HT1080 (cell line): ENCODE measurements at places on chromosomes 3 and 15. TPM values are rescaled to one million over a fixed set of nuclear protein-coding genes. Genes with fewer than 3 reads are reported as not detected.
A peak's percentile ranks its signal among the peaks of the same experiment; 100 is the strongest.

The GDPGP1 gene
- total RNA-seq, result 6.3 and 6.4 TPM in 2 replicates

The HYAL3 gene
- total RNA-seq, result 10.4 and 11.6 TPM in 2 replicates

- no peak for DNase-seq
Measured at GRCh38 chr15:83062768-83063180, 4.3 kb downstream of the BTBD1 start.

DNA sequence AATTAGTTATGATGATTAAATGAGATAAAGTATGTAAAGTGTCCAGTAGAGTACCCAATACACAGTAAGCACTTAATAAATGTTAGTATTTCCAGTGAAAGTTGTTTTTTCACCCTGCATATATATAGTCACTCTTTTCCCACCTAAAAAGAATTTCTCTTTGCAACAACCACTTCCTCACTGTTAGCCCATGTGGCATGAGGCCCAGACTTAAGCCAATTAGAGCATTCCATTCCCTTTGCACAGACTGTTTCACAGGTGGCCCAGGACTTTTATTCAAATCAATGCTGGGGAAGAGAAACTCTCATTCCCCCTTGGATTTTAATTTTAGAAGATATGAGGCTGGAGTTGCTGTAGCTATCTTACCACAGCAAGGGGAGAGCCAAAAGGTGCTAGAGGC, 3.7 kb downstream of the IFT80 start:
- peak; percentile 64 for DNase-seq

The KNL1 gene
- total RNA-seq, result 27.0 and 27.3 TPM in 2 replicates

GRCh38 chr15:101266034-101266433, 11.3 kb downstream of the SELENOS start:
- no peak for DNase-seq

- DNase-seq, result no peak
Measured at GRCh38 chr3:175433026-175433674, 574.0 kb downstream of the NAALADL2 start.

DNA sequence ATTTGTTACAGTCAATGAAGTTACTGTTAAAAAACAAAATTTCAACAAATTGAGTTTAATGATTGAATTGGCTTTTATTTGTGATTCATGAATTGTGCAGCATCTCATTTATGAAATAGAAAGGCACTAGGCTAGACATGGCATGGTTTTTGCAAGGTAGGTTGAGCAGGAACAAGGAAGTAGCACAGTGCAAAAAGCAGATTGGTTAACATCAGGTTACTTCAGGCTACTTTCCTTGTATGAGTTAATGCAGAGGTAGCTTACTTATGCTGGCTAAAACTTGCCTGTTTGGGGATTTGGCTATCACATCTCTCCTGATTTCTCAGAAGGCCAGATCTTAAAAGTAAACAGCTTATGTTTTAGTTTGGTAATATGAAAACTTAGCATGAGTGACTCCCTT, 23.0 kb upstream of the SV2B start:
- no peak for DNase-seq

DNA sequence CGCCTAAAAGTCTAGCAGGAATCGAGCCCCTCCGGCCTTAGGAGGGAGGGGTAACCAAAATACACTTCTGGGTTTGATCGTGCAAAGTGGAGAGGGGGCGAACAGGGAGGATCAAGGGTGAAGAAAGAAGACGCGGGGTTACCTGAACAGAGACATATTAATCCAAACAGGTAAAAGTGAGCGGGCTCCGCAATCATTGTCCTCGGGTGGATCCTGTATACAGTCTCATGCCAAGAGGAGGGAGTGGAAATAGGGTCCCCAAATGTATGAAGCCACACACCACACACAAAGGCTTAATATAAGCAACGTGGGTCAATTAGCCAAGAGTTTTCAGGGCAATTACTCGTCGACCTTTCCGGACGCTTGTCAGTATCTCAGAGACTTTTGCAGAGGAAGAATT, 749.5 kb downstream of the ROBO1 start:
- DNase-seq, result peak; percentile 21

GRCh38 chr3:55343486-55344357, 143.4 kb downstream of the WNT5A start:
- DNase-seq, result no peak

GRCh38 chr3:57546616-57547015, 2.5 kb upstream of the DNAH12 start:
- no peak for DNase-seq

GRCh38 chr3:82093641-82094040, 332.2 kb upstream of the GBE1 start:
- no peak for DNase-seq

DNA sequence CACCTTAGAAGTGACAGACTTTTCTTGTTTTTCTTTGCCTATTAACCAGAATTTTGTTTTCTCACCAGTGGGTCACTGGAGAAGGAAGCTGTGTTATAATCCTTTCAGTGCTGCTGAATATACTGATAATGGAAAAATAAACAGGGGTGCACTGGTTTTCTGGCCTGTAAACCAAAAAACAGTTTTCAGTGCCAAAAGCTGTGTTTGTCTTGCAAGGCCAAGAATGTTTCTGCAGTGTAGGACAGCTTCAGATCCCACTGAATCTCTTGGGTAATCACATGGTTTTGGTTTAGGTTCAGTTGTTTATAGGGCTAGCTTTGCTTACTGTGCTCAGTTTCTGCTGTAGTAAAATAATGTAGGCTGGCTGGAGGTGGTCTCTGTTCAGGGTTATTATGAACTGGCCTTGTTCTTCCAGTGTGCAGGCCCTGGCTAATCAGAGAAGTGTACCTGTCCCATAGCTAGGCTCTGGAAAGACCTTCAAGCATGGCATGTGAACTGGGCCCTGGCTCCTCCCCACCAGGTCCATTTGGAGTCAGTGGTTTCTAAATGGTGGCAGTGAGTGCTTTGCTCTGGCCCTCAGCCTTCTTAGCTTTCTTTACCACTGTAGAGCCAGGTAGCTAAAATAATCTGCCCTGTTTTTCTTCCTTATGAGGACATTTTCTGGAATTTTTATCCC, 18.7 kb downstream of the PDE8A start:
- DNase-seq, result no peak

The HRG gene
- 0.05 TPM in 1 of 2 replicates, not detected in the other for total RNA-seq

DNA sequence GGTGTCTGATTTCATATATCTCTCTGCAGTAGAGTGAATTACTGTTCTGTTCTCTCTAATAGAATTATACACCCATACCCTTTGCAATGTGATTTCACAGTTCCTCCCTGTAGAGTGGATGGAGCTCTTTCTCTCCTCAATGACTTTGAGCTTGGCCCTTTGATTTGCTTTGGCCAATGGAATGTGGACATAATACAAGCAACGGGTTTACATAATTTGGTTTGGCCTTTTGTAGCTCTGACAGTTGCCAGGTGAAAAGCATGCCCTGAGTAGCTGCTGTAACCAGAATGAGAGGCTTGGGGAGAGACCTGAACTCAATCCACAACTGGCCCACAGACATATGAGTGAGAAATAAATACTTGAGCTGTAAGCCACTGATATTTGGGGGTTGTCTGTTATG, 32.1 kb downstream of the ZDHHC23 start:
- DNase-seq, result no peak

- no peak for DNase-seq
Measured at GRCh38 chr15:99630607-99631131, 64.9 kb downstream of the MEF2A start.

DNA sequence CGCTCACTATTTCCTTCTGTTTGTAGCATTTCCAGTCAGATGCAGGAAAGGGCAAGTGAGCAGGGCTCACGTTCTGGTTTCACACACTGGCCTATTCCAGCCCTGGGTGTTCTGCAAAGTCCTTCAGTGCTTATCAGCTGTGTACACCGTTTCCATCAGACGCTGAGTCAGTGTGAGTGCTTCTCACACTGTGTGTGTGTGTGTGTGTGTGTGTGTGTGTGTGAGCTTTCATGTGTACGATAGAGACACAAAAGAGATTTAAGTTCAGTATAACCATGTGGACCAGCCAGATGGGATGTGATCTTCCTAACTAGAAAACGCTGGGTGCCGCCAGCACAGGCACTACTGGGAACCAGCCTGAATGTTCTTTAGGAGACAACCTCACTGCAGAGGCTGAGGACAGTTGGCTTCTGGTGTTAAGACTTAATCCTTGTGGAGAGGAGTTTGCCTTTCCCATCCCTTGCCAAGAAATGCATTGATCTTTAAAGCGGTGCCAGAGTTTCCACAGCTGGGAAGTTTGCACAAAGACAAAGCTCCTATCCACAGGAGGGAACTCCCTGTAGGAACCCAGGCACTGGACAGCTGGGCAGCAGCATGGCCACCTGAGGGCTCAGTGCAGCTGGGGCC, 3.9 kb upstream of the CHSY1 start:
- no peak for DNase-seq

GRCh38 chr15:39053480-39053879, 488.9 kb upstream of the RASGRP1 start:
- no peak for DNase-seq

GRCh38 chr3:166123576-166123975, 286.4 kb upstream of the BCHE start:
- DNase-seq, result peak; percentile 68

GRCh38 chr3:186286114-186286513, 75.9 kb downstream of the DGKG start:
- DNase-seq, result peak; percentile 60

The CILP gene
- total RNA-seq, result 1.1 and 1.2 TPM in 2 replicates

The FAM107A gene
- total RNA-seq, result 0.02 TPM in 1 of 2 replicates, not detected in the other
